Activated effector memory CD4-positive, alpha-beta T cell treated with Interleukin-2 at 50 U/mL for 16 hours (primary cell): ENCODE measurements at places on chromosomes 16 and 17.

- no peak for DNase-seq
These were observed 137.2 kb downstream of the UTP18 start for GRCh38 chr17:51397361-51398127.

DNA sequence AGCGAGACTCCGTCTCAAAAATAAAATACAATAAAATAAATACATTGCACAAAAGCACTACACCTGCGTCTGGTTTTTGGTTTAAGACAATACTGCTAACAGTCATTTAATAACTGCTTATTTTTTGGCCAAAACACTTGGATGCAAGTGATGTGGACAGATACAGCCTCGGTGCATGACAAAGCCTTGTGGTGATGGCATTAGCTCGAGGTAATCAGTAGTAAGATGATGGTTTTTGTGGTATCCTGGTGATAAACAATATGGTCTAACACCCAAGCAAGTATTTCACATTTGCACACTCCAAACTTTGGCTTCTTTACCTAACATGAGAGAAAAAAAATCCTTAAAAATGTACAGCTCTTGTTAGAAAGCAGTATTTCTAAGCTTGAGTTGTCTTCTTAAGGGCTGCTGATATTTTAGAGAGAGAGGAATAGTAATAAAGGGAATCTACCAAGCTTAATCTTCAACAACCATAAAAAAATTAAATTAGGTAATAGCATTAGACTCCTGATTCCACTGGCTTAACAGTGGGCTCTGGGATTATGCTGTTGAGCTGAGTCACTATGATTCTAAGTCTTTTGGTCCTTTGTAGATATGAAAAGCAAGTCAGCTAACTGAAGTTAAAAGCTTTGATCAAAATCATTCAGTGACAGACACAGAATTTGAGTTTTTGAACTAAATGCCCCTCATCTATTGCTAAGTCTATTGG is 111.1 kb downstream of the VPS53 start:
- no peak for DNase-seq

DNA sequence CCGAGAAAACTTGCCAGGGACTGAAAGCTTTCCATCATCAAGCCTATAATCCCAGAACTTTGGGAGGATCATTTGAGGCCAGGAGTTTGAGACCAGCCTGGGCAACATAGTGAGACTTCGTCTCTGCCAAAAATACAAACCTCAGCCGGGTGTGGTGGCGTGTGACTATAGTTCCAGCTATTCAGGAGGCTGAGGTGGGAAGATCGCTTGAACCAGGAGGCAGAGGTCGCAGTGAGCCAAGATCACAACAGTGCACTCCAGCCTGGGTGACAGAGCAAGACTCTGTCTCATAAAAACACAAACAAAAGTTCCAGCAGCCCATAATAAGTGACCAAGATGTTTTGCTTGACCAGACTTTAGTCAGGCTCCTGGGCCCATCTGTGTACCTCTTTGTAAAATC is 1.9 kb downstream of the MEAK7 start:
- no peak for DNase-seq

DNA sequence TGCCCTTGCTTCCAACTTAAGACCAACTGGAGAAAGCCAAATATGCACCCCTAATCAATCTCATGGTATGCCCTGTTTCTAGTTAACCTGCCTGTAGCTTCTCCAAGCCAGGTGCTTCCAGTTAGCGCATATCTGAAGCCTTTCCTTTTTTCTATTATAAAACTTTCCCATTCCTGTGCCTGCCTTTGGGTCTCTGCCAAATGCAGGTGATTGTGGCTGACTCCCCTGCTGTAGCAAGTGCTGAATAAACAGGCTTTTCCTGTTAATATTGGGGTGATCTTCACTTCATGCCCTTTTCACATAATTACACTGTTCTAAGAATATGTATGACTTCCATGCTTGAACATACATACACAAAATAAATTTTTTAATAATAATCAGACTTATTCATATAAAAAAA is 207.4 kb downstream of the TANC2 start:
- no peak for DNase-seq

GRCh38 chr16:28321700-28322411 is 29.5 kb downstream of the SBK1 start:
- DNase-seq = no peak

GRCh38 chr16:85166281-85166680 is 54.0 kb upstream of the CIBAR2 start:
- DNase-seq = no peak

- peak; percentile 72 for DNase-seq
These were observed at the start of gene RDM1 for GRCh38 chr17:35930211-35931065. RDM1 (minus strand) TSS chr17:35930773; CDS start chr17:35930727, 46 bp downstream.

DNA sequence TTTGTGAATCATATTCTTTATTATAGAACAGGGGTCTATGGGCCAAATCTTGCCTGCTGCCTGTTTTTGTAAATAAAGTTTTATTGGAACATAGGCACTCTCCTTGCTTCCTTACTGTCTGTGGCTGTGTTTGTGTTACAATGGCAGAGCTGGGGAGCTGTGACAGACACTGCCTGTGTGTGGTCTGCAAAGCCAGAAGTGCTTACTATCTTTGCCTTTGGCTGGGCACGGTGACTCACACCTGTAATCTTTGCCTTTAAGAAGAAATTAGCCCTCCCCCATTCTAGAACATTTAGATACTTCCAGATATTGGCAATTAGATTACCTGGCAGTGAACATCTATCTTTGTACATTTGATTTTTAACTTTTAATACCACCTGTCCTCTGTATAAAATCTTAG is 308.3 kb downstream of the FOXL1 start:
- no peak for DNase-seq

- DNase-seq = no peak
These were observed 218.3 kb downstream of the SOX9 start for GRCh38 chr17:72338847-72339790.

- no peak for DNase-seq
These were observed 253.2 kb downstream of the PRKCA start for GRCh38 chr17:66555605-66556004.
